ENCODE measurements at places on chromosomes 5 and 9.

DNA sequence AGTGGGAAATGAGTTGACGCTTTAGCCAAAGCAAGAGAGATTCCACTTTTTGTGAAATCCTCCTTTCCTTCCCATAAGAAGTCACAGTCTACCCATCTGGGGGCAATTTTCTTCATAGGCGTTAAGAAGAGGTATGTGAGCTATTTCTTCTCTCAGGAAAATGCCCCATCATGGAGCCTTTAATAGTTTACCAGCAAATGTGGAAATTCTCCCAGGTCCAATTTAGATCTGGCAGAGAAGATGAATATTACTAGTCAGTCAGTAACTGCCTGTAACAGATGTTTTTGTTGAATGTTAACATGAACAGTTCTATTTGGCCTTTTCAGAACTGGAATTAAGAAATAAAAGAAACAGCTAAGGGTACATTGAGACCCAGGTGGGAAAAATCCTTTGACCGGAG lies 156.4 kb upstream of the RFX3 start:
- DNase-seq = no peak

GRCh38 chr5:154757814-154758406 lies 2.7 kb downstream of the LARP1 start:
- DNase-seq = peak; percentile 47

- DNase-seq = no peak
These were observed 110.8 kb downstream of the LHX2 start for GRCh38 chr9:124122321-124122720.

GRCh38 chr9:20513126-20513913 lies 109.0 kb downstream of the MLLT3 start:
- DNase-seq = no peak

- DNase-seq = no peak
These were observed 26.6 kb upstream of the TLR4 start for GRCh38 chr9:117677572-117677971.

DNA sequence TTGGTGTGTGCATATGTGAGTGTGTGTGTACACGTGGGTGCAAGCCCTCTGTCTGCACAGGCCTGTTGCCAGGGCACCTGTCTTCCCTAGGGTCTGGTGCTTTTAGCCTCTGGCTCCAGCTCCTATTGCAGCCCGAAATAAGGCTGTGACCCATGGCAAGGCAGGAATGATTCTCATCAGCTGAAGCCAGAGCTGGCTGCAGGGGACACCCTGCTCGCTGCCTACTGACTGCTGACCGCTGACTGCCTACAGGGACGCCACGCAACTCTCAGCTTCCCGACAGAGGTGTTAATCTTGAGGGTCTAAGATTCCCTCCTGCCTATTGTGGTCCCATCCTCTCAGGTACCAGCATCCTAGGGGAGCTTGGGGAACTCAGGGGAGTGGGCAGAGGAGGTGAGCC lies at the start of gene MYOZ3:
Gene MYOZ3, plus strand, starts transcription at position 166 of the 400 bp plus-strand sequence. CDS start 1,691 bp downstream, outside the sequence.
- no peak for DNase-seq

GRCh38 chr5:156477196-156477595 lies 150.2 kb downstream of the SGCD start:
- DNase-seq = no peak

DNA sequence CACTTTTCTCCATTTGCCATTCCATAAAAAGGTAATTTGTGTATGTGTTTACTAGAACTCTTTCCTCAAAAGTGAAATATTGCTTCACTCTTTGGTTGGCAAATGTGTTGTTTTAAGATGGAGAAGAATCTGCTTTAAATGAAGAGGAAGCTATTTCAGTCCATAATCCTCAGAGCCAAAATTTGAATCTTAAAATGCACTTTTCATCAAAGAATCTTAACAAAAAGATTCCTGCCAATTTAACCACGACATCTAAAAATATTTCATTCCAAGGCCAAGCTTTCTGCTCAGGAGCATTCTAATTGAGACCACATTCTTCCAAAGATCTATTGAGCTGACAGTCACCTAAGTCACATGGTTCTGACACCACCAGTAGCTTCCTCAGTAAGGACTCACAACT lies 7.5 kb downstream of the GABRB2 start:
- DNase-seq = no peak

GRCh38 chr5:158234323-158235158 lies 375.6 kb upstream of the CLINT1 start:
- no peak for DNase-seq

- no peak for DNase-seq
These were observed 969.2 kb downstream of the CDH18 start for GRCh38 chr5:19018822-19019221.

GRCh38 chr5:163478126-163478981 lies 17.9 kb downstream of the HMMR start:
- no peak for DNase-seq

GRCh38 chr9:127397646-127398274 lies 791 bp downstream of the SLC2A8 start:
- DNase-seq = peak; percentile 24

- no peak for DNase-seq
These were observed 279.9 kb upstream of the COX7C start for GRCh38 chr5:86337667-86338460.

GRCh38 chr5:24045046-24045445 lies 537.6 kb downstream of the PRDM9 start:
- DNase-seq = no peak

DNA sequence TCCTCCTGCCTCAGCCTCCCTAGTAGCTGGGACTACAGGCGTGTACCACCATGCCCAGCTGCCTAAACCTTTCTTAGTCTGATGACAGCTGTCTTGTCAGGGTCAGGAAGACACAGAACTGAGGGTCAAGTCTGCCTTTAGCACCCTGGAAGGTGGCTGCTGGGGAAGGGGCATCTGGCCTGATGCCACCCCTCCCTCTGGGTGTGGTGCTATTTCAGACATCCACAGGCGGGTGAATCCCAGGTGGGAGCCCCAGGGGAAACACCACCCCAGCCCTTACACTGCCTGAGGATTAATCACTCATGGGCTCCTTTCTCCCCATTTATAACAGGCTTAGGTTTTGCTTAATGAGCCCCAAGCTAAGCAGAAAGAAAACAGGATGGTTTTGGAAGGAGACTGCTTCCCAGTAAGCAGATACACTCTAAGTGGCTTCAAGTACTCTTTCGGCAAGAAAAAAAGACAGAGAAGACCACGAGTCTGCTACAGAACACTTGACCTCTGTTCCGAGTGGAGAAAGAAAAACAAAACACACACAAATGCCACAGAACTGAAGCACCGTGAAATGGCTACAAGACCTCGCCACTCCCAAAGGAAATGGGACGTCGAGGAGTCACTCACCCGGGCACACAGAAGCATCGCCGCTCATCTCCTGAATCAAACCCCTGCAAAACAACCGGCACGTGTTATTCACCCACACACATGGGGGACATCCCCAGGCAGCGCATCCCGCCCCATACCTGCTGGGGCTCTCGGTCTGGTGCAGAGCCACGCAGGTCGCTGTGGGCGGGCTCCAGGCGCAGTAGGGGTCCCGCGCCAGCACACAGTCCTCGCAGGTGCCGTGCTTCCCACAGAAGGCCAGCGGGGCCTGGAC lies 62.4 kb downstream of the SECISBP2 start:
- no peak for DNase-seq
